Glomerular endothelial cell (primary cell): ENCODE measurements at places on chromosomes 2 and 18. TPM values are rescaled to one million over a fixed set of nuclear protein-coding genes. Genes with fewer than 3 reads are reported as not detected.
A peak's percentile ranks its signal among the peaks of the same experiment; 100 is the strongest.

Gene CIDEA
- total RNA-seq, result 1.4 and 3.5 TPM in 2 replicates

Gene SAG
- not detected in 2 replicates for total RNA-seq

- DNase-seq, result no peak
These were observed 238.5 kb downstream of the WDR7 start for GRCh38 chr18:56889621-56890020.

GRCh38 chr2:26492749-26493515, 15.0 kb upstream of the OTOF start:
- no peak for DNase-seq

DNA sequence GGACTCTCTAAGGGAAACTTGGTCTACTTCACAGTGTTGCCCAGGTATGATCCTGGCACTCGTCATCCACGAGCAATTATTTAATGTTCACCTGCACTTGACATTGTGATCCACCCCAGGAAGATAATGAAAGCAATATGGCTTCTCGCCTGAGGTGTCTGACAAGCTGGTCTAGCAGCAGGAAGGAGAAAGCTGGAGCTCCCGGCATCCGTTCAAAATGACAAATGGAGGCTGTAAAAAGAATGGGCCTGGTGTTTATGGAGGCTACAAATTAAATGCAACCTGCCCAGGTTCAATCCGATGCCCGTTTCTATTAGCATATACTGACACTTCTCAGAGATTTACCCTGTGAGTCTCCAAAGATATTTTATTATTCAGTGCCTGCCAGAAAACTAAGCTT, 317.6 kb downstream of the CTNNA2 start:
- DNase-seq, result no peak

Gene DSG2
- total RNA-seq, result 15.5 TPM in 2 replicates

DNA sequence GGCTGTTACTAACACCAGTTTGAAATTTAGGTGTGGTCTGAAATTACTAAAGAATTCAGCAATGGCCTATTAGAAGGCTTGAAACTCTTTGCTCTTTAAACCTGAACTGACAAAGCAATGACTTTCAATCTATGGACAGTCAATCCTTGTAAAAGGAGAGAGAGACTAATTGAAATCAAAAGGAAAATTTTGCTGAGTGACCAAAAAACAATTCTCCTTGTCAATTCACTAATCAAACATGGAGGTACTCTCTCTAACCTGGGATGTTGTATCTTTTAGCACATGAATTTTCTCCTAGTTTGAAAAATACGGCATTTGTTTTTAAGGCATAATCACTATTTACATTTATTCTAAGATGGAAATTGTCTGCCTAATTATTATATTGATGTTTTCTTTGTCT, 49.6 kb upstream of the ATIC start:
- DNase-seq, result no peak

Gene REG3G
- not detected in 2 replicates for total RNA-seq

DNA sequence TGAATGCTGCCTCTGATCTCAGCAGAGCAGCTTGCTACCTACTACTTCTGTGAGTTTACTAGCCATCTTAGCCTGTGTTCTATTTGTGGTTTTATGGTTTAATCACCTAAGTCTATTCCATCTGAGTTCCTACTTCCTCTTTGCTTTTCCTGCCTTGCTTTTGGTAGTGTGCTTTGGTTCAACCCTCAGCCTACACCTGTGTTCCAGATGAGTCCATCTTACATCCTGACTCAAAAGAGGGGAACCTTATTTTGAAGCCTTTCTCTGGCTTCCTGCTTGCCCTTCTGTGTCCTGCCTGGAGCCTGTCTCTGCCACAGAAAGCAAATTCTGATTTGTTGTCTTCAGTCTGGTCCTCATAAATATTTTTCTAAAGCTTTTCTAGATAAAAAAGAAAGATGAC, 530.3 kb upstream of the MEX3C start:
- no peak for DNase-seq

DNA sequence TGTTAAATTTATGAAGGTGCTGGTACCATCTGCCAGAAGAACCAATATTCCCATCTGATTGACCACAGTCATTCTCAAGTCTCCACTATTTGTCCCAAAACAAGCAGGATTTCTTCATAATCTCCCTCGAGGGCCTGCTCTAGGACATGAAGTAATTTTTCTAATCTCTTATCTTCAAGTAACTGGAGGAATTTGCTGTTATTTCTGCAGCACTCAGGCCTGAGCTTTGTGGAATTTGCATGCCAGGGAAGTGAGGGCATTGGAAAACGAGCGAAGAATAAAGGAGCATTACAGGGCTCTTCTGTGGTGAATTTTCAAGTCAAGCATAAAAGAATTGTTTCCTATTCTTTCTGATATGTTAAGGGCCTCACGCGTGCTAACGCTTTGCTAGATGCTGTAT, 161.2 kb upstream of the EPAS1 start:
- no peak for DNase-seq

- DNase-seq, result no peak
These were observed 84.2 kb downstream of the ARL4C start for GRCh38 chr2:234412726-234413125.

Gene SCYGR2
- not detected in 2 replicates for total RNA-seq

- DNase-seq, result no peak
These were observed 17.2 kb downstream of the TNP1 start for GRCh38 chr2:216842636-216843035.

DNA sequence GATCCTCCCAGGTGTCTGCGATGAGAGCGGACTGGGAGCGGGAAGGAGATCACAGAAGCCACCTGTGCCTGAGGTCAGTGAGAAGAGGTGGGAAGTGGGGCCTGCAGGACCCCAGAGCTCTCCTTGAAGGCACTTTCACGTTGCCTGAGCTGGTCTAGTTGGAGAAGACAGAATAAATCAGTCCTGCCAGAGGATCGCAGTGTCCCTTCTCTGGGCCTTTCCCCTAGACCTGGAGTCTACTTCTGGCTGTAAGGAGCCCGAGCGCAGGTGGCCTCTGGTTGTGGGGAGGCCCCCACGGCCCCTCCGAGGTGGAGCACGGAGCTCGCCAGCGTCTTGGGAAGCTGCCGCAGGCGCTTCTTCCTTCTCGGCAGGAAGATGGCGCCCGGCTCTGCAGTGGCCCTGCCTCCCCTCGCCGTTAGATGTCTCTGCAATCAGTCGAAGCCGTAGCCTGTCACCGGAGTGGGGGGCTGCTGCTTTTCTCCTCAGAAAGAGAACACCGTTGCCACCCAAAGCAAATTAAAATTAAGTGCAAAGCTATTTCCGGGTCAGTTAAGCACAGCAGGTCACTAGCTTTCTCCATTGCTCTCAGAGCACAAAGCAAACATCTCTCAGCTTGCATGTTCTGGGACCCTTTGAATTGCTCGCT, 212.0 kb upstream of the MYT1L start:
- no peak for DNase-seq

Gene ATP6V1C2
- total RNA-seq, result not detected in 2 replicates

- DNase-seq, result no peak
These were observed 607.0 kb upstream of the HS6ST1 start for GRCh38 chr2:128925631-128926030.

GRCh38 chr2:76667821-76668271, 854.3 kb downstream of the LRRTM4 start:
- DNase-seq, result no peak

DNA sequence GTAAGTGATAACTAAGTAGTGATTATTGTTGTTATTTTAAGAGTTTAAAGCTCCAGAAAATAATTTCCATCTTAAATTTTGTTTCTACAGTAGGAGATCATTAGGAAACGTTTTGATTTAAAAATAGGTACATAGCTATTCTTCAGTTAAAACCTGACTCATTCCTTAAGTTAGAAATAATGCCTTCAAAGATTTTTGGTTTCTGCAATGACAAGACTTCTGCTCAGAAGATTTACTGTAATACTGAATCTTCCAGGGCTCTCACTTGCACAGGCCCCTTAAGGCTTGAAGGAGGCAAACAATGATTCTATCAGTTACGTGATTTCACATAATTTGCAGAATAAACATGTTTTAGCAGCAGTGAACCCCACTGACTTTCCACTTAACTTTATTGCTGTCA, 333.7 kb downstream of the RAD51AP2 start:
- DNase-seq, result no peak

Gene BMP10
- not detected in 2 replicates for total RNA-seq

Gene IL37
- not detected in 2 replicates for total RNA-seq

Gene ZBTB7C
- total RNA-seq, result 0.06 and 0.34 TPM in 2 replicates

Gene ATP6V1B1
- not detected in 2 replicates for total RNA-seq

Gene ITGB1BP1
- 50.3 and 54.1 TPM in 2 replicates for total RNA-seq

DNA sequence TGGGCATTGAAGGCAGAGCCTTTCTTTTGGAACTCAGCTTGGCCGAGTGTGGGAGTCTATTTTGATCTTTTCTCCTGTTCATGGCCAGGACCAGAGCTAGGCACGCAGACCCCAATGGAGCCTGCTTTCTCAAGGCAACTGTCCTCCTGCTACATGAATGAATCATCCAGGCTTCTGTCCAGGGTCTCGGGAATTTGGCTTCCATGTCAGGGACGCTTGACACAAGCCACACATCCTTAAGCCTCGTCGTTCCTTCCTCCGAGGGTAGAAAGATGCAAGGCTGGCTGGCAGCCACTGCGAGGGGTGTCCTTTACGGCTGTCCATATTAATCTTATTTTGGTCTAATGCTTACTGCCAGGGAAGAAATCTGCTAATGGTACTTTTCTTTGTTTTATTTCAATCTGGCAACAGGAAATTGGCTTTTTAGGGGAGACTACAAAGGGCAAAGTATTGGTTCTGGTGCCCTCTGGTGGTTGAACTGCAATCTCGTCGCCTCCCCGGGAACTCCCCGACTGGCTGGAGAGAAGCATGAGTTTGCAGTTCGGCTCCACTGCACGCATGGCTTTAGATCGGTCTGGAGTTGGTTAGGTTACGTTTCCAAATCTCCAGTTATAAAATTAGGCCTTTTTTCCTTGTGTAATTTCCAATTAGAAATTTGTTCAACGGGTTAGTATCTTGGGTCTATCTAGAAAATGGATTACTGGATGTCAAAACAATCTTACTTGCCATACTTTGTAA, 135.2 kb downstream of the ALPK2 start:
- peak; percentile 18 for DNase-seq

Gene CXCR4
- 68.4 and 211 TPM in 2 replicates for total RNA-seq

Gene SERPINB5
- total RNA-seq, result not detected in 2 replicates

Gene ZNG1B
- total RNA-seq, result 24.1 and 25.6 TPM in 2 replicates

- DNase-seq, result no peak
These were observed 160.9 kb upstream of the EPC2 start for GRCh38 chr2:148483665-148484064.

GRCh38 chr2:3725458-3726250, 22.3 kb downstream of the DCDC2C start:
- DNase-seq, result no peak

- no peak for DNase-seq
These were observed 117.4 kb downstream of the ETAA1 start for GRCh38 chr2:67514515-67514914.

DNA sequence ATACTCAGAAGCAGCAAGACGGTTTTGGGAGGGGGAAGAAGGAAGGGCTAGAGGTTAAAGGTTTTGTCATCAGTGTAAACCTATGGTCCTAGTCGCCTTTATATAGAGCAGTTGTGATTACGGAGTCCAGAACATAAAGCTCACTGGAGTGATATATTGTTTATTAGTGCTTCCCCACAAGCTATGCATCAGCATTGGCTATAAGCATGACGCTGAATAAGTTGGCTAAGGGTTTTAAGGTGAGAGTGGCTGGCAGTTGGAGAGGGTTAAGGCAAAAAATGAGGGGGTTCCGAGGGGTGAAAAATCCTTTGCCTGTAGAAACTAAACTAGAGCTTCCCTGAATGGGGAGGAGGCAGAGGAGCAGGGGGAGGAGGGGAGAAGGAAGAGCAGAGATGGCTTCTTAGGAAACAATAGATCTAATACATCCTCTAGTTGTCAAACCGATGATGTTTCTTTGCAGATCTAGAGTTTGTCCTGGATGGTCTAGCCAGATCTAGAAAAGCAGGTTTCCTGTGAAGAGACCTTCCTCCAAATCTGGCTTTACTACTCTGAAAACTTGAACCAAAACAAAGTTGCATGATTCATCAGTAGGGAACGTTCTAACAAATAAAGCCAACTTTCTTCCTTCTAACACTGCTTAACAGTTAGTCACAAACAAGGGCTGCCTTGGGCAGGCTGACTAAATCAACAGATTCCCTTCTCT, 2.5 kb downstream of the KLF7 start:
- peak; percentile 92 for DNase-seq

Gene IGFBP5
- total RNA-seq, result 23.4 and 36.8 TPM in 2 replicates

- no peak for DNase-seq
These were observed 56.0 kb downstream of the PARD6G start for GRCh38 chr18:80191264-80191663.

- DNase-seq, result peak; percentile 7
These were observed 64.7 kb upstream of the TLK1 start for GRCh38 chr2:171225302-171225980.

DNA sequence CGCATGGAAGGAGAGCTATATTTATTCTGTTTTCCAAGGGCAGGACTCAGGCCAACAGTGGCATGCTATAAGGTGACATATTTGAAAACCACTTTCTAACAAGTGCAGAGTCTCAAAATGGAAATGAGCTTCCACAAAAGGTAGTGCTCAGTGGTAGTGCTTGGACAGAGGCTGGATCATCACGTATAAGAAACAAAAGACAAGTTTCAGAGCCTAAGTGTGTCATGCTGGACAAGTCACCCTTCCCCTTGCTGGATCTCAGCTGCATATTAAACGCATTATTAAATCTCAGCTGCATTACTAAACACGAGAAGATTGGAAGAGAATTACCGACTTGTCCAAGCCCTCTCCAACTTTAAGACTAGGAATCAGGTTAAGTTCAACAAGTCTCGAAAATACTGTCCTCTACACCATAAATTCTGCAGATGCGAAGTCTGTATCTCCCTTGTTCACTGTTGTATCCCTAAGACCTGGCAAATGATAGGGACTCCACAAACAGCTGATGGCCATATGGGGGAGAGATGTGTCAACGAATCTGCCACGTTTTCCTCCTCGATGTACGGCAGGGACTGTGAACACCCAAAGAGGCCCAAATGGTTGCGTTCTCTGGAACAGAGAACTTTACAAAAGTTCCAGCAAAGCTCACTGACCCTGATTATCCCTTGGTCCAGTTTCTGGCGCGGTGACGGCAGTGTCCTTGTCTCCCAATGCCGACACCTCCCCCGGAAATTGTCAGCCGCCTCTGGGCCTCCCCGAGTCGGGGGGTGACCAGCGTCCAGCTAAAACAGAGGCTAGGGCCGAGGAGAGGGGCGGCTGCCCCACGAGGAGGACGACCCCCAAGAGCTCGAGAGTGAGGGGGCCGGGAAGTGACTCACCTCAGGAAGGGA, 611 bp downstream of the NOL10 start:
- no peak for DNase-seq

Gene IL18R1
- total RNA-seq, result 4.5 and 5.3 TPM in 2 replicates

- DNase-seq, result no peak
These were observed 238.3 kb downstream of the SLC8A1 start for GRCh38 chr2:40213619-40214018.

- DNase-seq, result no peak
These were observed 12.2 kb downstream of the KANSL1L start for GRCh38 chr2:210159059-210159458.
